Activated CD8-positive, alpha-beta memory T cell treated with anti-CD3 and anti-CD28 coated beads, Interleukin-2, amount 10 ng/mL, durations not matched to agents 7 days and 5 days (primary cell): ENCODE measurements at places on chromosomes 7 and 10.

DNA sequence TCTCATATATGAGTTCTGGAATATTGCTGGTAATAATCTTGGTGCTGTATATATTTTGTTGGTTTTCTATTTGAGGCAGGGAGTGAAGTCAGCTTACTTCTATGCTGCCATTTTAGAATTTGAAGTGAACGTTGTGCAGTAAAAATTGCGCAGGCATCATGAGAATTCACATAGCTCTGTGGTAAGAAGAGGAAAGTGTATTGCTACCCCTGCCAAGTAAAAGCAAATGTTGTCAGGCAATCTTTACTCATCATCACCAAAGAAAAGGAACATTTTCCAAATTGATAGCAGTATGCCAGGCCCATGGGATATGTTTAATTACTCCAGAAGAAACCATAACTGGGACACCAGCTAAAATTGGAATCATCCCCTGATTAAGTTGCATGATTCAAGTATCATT lies 13.4 kb downstream of the FEZF1 start:
- no peak for DNase-seq

GRCh38 chr7:14195079-14195478 lies 205.6 kb upstream of the ETV1 start:
- no peak for DNase-seq

DNA sequence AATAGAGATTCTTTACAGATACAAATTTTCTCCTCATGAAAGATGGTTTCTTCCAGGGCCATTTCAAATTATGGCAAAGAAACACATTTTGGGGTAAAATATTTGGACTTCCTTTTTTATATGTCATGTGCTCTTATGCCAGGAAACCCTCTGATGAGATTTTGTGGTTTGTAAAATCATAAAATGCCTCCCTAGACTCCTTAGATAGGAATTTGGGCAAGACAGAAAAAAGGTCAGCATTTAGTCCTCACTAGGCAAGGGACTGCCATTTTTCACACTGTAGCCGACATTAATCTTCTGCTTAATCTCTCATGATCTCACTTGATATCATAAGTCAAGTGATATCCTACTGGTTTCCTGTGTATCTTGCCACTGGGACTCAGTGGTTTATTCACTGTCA lies 286.4 kb downstream of the ARHGAP12 start:
- no peak for DNase-seq

- DNase-seq, result peak; percentile 64
These were observed 57.4 kb downstream of the CHST15 start for GRCh38 chr10:124035928-124036558.

DNA sequence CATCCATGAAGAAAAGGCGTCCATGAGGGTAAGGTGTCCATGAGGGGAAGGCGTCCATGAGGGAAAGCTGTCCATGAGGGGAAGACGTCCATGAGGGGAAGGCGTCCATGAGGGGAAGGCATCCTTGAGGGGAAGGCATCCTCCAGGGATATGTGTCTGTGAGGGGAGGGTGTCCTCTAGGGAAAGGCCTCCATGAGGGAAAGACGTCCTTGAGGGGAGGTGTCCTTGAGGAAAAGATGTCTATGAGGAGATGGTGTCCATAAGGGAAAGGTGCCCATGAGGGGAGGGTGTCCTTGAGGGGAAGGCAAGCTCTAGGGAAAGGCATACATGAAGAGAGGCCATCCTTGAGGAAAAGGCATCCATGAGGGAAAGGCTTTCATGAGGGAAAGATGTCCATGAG lies 92.6 kb downstream of the INPP5A start:
- DNase-seq, result no peak

DNA sequence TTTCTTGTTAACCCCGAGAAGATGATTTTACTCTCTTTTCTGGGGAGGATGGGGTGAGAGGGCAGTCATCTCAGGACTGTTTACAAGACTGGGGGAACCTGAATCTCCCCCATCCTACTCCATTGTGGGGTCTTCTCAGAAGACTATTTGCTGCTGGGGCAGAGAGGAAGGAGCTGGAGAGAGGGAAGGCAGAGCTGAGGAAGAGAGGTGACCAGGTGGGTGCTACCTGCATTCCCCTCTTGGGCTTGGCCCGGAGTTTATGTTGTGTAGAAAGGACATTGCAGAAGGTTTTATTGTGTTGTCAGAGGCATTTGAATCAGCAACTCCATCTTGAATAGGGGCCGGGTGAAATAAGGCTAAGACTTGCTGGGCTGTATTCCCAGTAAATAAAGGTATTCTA lies 247.1 kb upstream of the GALNT17 start:
- no peak for DNase-seq

GRCh38 chr7:80851896-80852476 lies 66.9 kb downstream of the SEMA3C start:
- no peak for DNase-seq

GRCh38 chr10:50550291-50550839 lies 73.4 kb downstream of the SGMS1 start:
- DNase-seq, result no peak

DNA sequence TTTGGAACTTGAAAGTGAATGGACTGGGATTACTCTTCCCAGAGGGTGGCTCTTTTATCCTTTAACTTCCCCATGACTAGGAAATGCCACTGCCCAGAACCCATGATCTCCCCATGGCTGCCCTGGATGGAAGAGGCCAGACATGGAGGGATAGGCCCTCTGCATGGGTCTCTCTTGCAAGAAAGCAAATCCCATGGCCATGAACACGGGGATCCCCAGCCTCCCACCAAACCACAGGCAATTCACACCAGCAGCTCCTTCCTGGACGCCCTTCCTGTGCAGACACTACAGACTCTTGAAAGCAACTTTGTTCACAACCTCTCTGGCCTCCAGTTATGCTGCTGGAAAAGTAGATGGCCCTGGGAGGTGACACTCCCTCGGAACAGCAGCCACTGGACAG lies 55.0 kb downstream of the EBF3 start:
- no peak for DNase-seq

- no peak for DNase-seq
These were observed 147.8 kb upstream of the KLF14 start for GRCh38 chr7:130881799-130882141.

DNA sequence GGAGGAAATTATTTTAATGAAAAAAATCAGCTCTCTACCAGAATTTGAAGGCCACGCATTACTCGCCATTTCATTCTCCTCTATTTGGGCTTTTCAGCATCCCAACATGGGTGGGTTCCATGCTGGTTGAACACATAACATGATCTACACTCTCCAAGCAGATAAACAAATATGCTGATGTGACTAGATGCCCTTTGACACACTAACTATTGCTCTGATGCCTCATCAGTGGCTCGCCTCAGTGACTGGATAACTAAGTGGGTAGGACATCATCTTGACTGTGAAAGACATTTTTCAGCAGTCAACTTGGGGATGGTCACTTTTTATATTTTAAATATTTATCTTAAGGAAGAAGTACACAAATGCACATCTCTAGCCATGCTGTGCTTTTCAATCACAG lies 113.9 kb upstream of the LAMB4 start:
- no peak for DNase-seq

DNA sequence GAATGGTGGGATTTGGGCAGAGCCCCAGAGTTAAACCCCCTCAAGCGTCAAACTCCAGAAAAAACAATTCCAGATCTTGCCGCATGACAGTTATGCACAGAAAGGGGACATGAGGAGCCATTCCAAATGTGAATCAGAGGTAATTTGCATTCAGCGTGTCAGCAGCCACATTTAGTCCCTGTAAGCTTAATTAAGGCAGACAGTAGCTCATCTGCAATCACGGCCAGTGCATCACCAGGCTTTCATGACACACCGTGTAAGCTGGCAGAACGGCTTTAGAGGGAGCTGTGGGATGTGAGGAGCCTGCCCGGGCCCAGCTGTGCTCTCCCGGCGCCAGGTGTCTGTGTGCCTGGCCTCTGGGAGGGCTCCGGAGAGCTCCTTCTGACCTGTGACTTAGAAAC lies 18.7 kb upstream of the PRKAG2 start:
- no peak for DNase-seq

DNA sequence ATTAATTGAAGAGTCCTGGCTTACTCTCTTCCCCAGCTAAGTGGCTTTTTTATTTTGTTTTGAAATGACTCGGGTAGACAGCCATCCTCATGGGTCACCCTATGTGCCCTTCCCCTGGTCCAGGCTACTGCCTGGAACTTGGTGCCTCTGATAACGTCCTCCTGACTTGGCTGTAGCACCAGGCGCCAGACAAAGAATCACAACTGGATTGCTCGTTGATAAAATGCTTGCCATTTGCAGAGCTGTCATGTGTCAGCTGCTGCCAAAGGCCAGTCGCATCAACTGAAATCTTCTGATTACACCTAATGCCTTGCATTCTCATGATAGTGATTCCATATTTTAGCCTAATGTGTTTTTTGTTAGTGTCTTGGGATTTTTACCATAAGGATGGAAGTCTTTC lies 27.4 kb upstream of the ABLIM1 start:
- DNase-seq, result no peak

GRCh38 chr7:48088559-48089045 lies 463 bp upstream of the UPP1 start:
- no peak for DNase-seq
